ENCODE measurements at places on chromosomes 4 and X. TPM values are rescaled to one million over a fixed set of nuclear protein-coding genes. Genes with fewer than 3 reads are reported as not detected.

GRCh38 chr4:5280828-5281227 lies 229.5 kb downstream of the STK32B start:
- DNase-seq, result no peak
- peaks cover 2% of the 10 kb centered on the region for H3K27me3 ChIP-seq
- H3K4me3 ChIP-seq, result no peak overlapping the region
- peaks cover 7% of the 10 kb centered on the region for H3K4me1 ChIP-seq

GRCh38 chr4:127400731-127401346 lies 231.9 kb upstream of the INTU start:
- peak; percentile 35 for DNase-seq
- H3K36me3 ChIP-seq, result no peaks in the 10 kb centered on the region
- H3K27me3 ChIP-seq, result no peaks in the 10 kb centered on the region

- H3K27me3 ChIP-seq, result peaks cover 12% of the 10 kb centered on the region
- no peak for DNase-seq
- H3K4me3 ChIP-seq, result no peak overlapping the region
- H3K36me3 ChIP-seq, result no peaks in the 10 kb centered on the region
- no peaks in the 10 kb centered on the region for H3K4me1 ChIP-seq
Observed at GRCh38 chr4:7323872-7324650, 110.7 kb downstream of the PSAPL1 start.

Gene ZFP92
- total RNA-seq, result 0.38 TPM

Gene GABRB1
- 1.6 TPM for total RNA-seq

- H3K4me1 ChIP-seq, result no peaks in the 10 kb centered on the region
- no peak overlapping the region for H3K4me3 ChIP-seq
- no peak overlapping the region for H3K27ac ChIP-seq
- no peaks in the 10 kb centered on the region for H3K27me3 ChIP-seq
- DNase-seq, result no peak
Observed at GRCh38 chr4:128452415-128452814, 164.8 kb upstream of the PGRMC2 start.

- no peak overlapping the region for H3K4me3 ChIP-seq
- H3K4me1 ChIP-seq, result no peaks in the 10 kb centered on the region
- no peaks in the 10 kb centered on the region for H3K36me3 ChIP-seq
Observed at GRCh38 chr4:181599134-181599533, 644.1 kb upstream of the TENM3 start.

Gene ERCC6L
- total RNA-seq, result 4.8 TPM

GRCh38 chr4:77167866-77168265 lies 10.9 kb downstream of the CCNG2 start:
- H3K36me3 ChIP-seq, result peaks cover 62% of the 10 kb centered on the region
- H3K4me1 ChIP-seq, result peaks cover 56% of the 10 kb centered on the region

GRCh38 chr4:24794480-24794879 lies 893 bp upstream of the SOD3 start:
- H3K4me3 ChIP-seq, result no peak overlapping the region
- DNase-seq, result no peak
- H3K36me3 ChIP-seq, result peaks cover 4% of the 10 kb centered on the region

GRCh38 chr4:7352486-7352885 lies 82.2 kb downstream of the PSAPL1 start:
- no peak overlapping the region for H3K27ac ChIP-seq
- H3K27me3 ChIP-seq, result peaks cover 34% of the 10 kb centered on the region
- H3K36me3 ChIP-seq, result no peaks in the 10 kb centered on the region
- no peak for DNase-seq
- H3K4me1 ChIP-seq, result no peaks in the 10 kb centered on the region

Gene PRDM5
- total RNA-seq, result 24.1 TPM

DNA sequence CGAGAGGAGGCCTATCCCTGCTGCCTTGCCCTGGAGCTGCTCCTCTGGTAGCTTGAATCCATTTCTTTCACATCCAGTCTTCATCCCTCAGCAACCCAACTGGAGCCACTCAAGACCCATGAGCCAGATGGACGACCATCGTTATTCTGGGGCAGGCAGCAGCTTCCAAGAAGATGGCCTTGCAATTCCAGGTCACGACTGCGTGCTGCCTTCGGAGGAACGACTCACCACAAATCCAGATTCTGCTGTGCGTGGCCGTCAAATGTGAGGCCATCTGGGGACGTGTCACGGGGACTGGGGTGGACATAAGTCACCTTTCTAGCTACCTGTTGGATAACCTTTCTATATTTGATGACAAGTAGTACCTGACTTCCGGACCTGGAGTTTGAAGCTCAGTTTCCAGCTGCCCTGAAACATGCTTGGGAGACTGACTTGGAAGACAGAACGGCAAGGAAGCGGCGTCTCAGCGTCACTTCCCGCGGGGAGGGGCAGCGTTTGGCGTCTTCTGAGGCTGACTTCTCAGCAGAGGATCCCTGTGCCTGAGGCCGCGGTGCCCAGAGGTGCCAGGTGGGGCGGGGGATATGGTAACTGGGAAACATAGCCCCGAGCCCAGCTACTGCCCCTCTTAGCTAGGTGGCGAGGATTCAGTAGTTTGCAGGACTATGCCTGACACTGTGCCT lies 11.7 kb upstream of the TMEM271 start:
- DNase-seq, result no peak
- no peak overlapping the region for H3K4me3 ChIP-seq
- H3K4me1 ChIP-seq, result peaks cover 2% of the 10 kb centered on the region
- H3K36me3 ChIP-seq, result no peaks in the 10 kb centered on the region
- H3K27ac ChIP-seq, result no peak overlapping the region
- peaks cover 38% of the 10 kb centered on the region for H3K27me3 ChIP-seq

DNA sequence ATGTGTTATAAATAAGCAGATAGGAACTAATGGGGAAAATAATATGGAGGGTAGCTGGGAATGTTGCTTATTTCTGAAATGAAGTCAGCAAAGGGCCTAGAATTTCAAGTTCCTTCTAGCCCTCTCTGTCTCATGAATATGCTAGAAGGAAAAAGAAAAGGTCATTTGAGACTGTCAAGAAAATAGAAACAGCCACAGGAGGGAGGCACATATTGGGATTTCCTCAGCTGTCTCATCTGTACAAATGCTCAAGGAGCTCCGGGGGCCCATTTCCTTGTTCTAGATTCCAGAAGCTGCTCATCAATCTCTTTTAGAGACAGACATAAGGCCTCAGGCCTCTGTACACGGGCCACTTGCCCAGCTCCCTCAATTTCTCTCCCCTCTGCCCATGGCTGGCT lies 127.6 kb upstream of the ETNPPL start:
- H3K36me3 ChIP-seq, result no peaks in the 10 kb centered on the region
- H3K4me1 ChIP-seq, result peaks cover 17% of the 10 kb centered on the region
- no peak overlapping the region for H3K4me3 ChIP-seq
- no peak for DNase-seq

- no peak overlapping the region for H3K27ac ChIP-seq
- peaks cover 1% of the 10 kb centered on the region for H3K27me3 ChIP-seq
- H3K4me1 ChIP-seq, result peaks cover 18% of the 10 kb centered on the region
- no peak for DNase-seq
- no peak overlapping the region for H3K4me3 ChIP-seq
Observed at GRCh38 chr4:98617358-98618047, 40.9 kb downstream of the TSPAN5 start.

DNA sequence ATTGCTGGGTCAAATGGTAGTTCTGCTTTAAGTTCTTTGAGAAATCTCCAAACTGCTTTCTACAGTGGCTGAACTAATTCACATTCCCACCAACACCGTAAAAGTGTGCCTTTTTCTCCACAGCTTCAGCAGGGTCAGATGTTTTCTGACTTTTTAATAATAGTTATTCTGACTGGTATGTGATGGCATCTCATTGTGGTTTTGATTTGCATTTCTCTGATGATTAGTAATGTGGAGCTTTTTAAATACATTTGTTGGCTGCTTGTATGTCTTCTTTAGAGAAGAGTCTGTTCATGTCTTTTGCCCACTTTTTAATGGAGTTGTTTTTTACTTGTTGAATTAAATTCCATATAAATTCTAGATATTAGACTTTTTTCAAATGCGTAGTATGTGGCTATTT lies 257.5 kb upstream of the ANKRD50 start:
- H3K36me3 ChIP-seq, result no peaks in the 10 kb centered on the region
- peaks cover 7% of the 10 kb centered on the region for H3K4me1 ChIP-seq
- no peak for DNase-seq
- no peak overlapping the region for H3K4me3 ChIP-seq
- H3K27me3 ChIP-seq, result no peaks in the 10 kb centered on the region
- H3K27ac ChIP-seq, result no peak overlapping the region

- H3K4me1 ChIP-seq, result no peaks in the 10 kb centered on the region
- DNase-seq, result peak; percentile 18
- no peak overlapping the region for H3K27ac ChIP-seq
Observed at GRCh38 chrX:63250253-63250868, 100.8 kb downstream of the SPIN4 start.

GRCh38 chrX:133747196-133747595 lies 238.2 kb downstream of the GPC3 start:
- H3K27ac ChIP-seq, result no peak overlapping the region
- no peak overlapping the region for H3K4me3 ChIP-seq
- no peaks in the 10 kb centered on the region for H3K27me3 ChIP-seq
- DNase-seq, result no peak
- peaks cover 14% of the 10 kb centered on the region for H3K4me1 ChIP-seq
- H3K36me3 ChIP-seq, result no peaks in the 10 kb centered on the region

DNA sequence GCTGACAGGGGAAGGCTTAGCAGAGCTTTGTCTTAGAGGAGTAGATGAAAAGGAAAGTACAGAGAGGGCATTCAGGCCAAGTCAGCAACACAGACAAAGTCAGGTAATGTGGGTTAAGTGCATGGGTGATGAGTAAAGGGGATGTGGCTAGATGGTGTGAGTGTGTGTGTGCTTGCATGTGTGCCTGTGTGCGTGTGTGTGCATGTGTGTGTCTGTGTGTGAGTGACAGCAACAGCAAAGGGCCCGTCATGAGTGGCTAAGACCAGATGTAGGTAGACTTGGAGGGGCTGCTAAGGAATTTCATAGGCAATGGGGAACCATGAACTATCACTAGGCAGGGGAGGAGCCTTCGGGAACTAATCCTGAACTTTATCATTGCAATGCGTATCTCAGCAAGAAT lies 2.2 kb upstream of the GPR78 start:
- no peak overlapping the region for H3K4me3 ChIP-seq
- H3K36me3 ChIP-seq, result no peaks in the 10 kb centered on the region
- H3K27ac ChIP-seq, result no peak overlapping the region

GRCh38 chr4:76800902-76801301 lies 97.0 kb downstream of the SOWAHB start:
- DNase-seq, result no peak
- H3K4me3 ChIP-seq, result no peak overlapping the region
- H3K27ac ChIP-seq, result no peak overlapping the region
- peaks cover 14% of the 10 kb centered on the region for H3K4me1 ChIP-seq

Gene SSX3
- not detected for total RNA-seq

DNA sequence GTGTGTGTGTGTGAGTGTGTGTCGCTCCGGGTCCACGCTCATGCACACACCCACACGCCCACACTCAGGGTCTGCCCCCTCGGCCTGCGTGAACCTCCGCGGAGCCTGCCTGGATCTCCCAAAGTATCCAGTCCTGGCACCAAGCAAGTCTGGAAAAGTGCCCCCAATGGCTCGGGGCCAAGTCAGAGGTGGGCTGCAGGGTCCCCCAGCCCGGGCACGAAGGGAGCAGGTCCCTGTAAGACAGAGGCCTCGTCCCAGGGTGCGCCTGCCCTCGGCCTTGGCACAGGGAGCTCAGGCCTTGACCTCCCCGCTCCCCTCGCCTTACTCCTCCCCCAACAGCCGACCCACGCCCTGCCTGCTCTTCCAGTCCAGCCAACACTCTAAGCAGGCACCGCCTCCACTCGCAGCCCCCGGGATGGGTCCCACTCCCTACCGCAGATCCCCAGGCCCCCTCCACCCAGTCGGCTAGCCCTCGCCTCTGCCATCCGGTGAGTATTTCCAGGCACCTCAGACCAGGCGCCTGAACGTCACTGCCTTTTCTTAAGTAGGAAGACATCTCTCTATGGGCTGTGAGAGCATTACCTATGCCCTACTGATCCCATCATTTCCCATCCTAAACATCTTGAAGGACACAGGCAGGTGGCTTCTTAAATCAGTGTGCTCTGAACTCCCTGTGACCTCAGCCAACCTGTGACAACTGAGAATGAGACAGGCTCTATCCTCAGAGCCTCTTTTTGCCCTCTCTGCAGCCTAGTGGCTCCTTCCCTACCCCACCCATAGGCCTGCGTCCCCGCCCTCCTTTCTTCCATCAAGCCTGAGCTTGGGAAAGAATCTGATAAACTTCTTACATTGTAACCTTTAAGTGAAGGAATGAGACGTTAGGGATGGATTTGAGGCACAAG lies 704 bp downstream of the FAM114A1 start:
- peaks cover 5% of the 10 kb centered on the region for H3K27me3 ChIP-seq
- peaks cover 20% of the 10 kb centered on the region for H3K4me1 ChIP-seq
- DNase-seq, result peak; percentile 9
- peaks cover 1% of the 10 kb centered on the region for H3K36me3 ChIP-seq

Gene ADGRG4
- total RNA-seq, result 3.9 TPM

DNA sequence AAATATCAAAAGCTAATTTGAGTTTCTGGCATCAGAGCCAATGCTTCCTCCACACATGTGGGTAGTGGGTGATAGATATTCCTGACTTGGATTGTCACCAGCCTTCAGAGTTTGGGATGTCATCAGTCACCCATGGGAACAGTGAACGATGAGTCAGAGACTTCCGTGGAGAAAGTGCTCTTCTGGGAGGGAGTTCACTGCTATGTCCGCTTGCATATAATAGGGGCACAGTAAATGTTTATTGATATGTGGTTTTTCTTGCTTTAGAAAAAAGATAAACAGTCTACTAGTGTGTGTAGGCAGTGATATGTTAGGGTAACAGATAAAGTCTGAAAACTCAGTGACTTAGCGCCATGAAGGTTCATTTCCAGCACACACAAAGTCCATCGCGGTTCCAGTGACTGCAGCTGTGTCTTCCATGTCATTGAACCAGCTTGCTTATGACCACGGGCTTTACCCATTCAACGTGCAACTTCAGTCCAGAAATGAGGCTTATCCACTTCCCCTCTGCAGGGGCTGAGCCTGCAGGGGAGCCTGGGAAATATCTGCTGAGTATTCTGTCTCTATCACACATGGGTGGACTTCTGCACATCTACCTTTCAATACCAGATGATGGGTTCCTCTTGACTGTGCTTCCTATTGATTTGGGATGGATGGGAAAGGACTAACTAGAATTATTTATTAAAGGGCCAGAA lies 87.7 kb upstream of the WWC2 start:
- no peak overlapping the region for H3K4me3 ChIP-seq
- peaks cover 48% of the 10 kb centered on the region for H3K27me3 ChIP-seq
- H3K27ac ChIP-seq, result no peak overlapping the region
- no peaks in the 10 kb centered on the region for H3K36me3 ChIP-seq
- peaks cover 7% of the 10 kb centered on the region for H3K4me1 ChIP-seq
- no peak for DNase-seq

- H3K27ac ChIP-seq, result peak within 1 kb of the TSS; percentile 87
- no peak for DNase-seq
- H3K36me3 ChIP-seq, result peaks cover 16% of the 10 kb centered on the region
- H3K27me3 ChIP-seq, result no peaks in the 10 kb centered on the region
Observed at GRCh38 chr4:38804654-38805295, at the start of gene TLR1. TLR1 (minus strand) TSS chr4:38804791; CDS start chr4:38798831, 5,960 bp downstream.

GRCh38 chr4:3322059-3322550 lies 29.3 kb downstream of the RGS12 start:
- peak overlapping the region; percentile 91 for H3K27ac ChIP-seq
- no peak overlapping the region for H3K4me3 ChIP-seq
- H3K36me3 ChIP-seq, result peaks cover 29% of the 10 kb centered on the region
- peaks cover 29% of the 10 kb centered on the region for H3K4me1 ChIP-seq
- DNase-seq, result no peak
- H3K27me3 ChIP-seq, result no peaks in the 10 kb centered on the region

Gene MAGEE2
- not detected for total RNA-seq

Gene MYOZ2
- 0.16 TPM for total RNA-seq

Data from progenitor cell of endocrine pancreas (in vitro differentiated cells).